ENCODE measurements at places on chromosomes 7 and 10.

DNA sequence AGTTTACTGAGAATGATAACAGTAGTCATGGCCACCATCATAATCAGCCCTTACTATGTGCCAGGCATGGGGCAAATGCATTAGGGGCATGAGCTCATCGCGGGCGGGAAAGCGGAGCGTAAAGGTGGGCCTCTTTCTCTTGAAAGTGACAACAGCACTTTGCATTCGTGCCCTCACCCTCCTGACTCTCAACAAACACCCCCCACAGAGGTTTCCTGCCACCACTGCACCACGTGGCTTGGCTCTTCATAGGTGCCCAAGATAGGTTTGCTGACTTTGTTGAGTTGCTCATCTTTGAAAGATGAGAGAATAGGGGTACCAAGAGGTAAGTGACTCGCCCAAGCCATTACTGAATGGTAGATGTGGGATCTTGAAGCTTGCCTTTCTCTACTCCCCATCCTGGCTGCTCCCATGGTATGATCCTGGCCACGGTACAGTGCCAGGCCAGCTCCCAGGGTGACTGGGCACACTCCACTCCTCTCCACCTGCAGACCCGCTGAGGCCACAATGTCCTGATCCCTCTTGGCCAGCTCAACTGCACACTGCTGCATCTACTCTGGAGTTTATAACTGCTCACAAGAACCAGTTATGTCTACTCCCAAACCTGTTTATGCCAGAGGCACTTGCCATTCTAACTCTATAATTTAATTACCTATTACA is 26.0 kb downstream of the SLIT1 start:
- DNase-seq: no peak

- DNase-seq: no peak
These were observed 31.7 kb downstream of the PPP1R3C start for GRCh38 chr10:91601212-91601611.

DNA sequence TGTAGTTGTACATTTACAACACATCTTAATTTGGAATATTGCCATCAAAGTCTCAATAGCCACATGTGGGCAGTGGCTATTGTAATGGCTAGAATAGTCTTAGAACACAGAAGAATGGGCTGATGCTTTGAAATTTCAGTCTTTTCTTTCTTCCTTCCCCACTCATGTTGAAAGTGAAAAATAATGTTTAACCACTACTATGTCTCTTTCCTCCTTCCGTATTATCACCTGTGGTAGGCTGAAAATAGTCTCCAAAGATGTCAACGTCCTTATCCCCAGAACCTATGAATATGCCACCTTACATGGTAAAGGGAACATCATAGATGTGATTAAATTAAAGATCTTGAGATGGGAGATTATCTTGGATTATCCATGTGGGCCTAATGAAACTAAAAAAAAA is 154.0 kb downstream of the SUGCT start:
- DNase-seq: no peak

DNA sequence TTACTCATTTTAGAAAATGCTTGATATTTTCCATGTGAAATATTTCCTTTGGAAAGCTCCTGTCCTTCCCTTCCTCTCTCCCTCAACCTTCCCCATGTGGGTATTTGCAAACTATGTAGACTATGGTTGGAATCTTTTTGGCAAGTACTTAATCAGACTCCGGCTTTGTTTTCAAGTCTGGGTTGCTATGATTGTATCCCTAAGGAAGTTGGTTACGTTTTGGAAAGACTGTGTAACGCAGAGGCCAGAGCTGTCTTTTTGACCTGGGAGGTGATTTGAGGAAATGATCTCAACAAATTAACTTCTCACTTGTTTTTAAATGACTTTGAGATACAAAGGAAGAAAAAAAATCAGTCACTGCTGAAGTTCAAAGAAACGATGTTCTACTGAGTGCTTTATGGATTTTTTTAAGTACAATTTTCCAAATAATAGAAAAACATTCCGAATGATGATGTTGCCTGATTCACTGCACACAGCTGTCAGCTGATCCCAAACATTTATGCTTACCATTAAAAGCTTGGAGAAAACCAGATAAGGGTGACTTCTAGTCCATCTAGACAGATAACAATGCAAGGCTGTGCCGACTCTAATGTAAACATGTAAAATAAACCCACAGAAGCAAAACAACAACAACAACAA is 145.5 kb upstream of the CELF2 start:
- peak; percentile 52 for DNase-seq

- no peak for DNase-seq
These were observed 430.6 kb downstream of the RPS24 start for GRCh38 chr10:78464118-78464855.

DNA sequence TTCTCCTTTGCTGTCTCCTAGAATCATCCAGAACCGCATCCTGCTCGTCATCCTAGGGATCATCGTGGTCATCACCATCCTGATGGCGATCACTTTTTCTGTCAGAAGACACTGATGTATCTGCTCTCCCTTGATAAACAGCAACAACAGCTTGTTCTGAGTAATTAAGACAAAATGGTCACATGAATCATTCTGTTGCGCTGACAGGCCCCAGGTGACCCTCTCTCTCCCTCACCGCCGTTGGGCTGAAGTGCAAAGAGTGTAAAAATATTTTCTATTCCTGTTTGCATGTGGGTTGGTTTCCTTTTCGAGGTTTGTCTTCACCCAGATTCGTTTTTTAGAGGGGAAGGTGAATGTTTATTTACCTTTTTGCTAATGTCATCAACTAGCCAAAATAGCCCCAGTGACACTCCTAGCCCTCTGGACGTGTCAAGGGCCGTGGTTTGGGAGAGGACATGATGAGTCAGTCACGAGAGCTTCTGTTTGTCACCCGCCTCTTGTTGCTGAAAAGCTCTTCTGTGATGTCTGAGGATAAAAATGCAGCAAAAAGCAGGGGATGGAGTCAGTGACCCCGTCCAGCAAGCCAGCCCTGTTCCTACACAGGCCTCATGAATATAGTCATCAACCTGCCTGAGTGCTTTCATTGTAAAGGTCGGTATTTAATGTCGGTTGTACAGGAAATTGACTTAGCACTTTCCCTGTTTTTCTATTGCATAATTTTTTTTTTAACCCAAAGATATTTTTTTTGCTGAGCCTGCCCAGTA is 134.6 kb upstream of the TCF7L2 start:
- no peak for DNase-seq

- DNase-seq: no peak
These were observed 18.8 kb downstream of the DNAJC2 start for GRCh38 chr7:103325744-103326143.

DNA sequence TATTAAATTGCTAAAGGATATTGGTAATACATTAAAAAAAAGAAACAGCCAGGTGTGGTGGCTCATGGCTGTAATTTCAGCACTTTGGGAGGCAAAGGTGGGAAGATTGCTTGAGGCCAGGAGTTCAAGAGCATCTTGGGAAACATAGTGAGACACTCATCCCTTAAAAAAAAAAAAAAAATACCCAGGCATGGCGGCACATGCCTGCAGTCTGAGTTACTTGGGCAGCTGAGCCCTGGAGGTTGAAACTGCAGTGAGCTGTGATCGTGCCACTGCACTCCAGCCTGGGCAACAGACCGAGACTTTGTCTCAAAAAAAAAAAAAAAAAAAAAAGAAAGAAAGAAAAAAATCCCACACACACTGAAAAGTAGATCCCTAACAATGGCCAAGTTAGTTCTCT is 59.7 kb downstream of the MACC1 start:
- DNase-seq: no peak

DNA sequence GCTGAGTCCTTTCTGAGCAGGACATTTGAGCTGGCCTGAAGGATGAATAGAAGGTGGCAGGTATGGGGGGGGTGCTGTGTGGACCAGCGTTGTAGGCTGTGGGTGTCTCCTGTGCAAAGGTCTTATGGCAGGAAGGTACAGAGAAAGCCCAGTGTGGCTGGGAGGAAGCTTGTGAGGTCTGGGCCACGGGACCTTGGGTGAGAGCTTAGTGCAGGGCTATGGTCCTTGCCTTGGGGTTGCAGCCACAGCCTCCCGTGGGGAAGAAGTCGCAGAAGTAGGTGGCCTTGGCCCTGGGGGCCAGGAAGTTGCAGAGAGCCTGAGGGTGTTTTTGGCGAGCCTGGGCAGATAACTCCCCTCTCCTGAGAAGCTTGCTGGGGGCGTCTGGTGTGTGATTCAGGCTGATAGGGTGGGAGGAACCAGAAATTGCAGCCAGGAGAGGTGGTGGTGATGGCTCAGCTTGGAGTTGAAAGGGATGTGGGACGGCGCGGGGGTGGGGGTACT is 172.0 kb upstream of the TNRC18 start:
- no peak for DNase-seq

DNA sequence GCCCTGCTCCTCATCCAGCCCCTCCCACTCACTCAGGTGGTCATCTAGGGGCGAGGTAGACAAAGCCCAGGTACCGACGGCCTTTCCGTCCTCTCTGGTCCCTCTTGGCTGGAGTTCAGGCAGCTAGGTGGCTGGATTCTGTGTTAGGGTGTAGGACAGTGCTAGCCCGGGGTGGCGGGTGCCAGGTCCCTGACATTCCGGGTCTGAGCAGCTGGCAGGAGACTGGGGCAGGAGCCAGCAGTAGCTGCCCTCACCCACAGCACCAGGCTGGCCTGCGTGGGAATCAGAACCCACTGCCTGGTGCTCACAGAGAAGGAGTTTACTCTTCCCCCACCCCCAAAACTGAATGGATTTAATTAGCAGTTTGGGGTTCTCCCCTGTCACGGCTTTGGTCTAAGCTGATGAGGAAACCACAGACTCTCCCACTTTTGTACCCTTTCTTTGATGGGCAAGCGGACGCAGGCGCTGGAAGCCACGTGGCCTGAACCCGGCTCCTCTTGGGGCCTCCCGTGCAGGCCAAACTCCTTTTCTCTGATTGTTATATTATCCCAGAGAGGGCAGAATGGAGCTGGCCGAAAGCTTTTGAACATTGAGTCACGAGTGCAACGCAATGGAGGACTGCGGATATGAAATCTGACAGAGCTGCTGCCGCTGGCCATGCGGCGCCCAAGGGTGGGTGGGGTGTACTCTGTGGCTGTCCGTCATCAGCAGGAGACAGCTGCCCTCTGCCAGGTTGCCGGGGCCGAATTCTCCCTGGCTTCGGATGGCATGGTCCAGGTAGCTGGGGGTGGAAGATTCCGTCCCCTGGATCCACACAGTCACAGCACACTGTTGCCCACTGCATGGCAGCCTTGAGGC is 12.9 kb upstream of the ZFAND2A start:
- no peak for DNase-seq

DNA sequence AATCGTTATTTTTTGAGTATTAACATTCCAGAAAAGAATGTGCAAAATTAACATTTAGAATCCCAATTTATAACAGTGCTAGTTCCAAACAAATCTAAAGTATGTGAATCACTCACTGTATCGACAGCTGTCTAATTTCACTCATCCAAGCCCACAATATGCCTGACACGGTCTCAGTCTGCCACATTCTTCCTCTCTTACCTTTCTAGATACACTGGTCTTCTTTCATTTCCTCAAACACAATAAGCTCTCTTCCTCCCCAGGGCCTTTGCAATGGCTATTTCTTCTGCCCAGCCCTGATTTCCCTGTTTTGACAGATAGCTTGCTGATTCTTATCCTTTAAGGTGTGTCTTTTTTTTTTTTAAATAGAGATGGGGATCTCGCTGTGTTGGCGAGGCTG is 48.8 kb downstream of the UBE2H start:
- DNase-seq: no peak

Measured in ovary (tissue), 10 donors.